T-cell (primary cell): ENCODE measurements at places on chromosomes 5 and 9. TPM values are rescaled to one million over a fixed set of nuclear protein-coding genes. Genes with fewer than 3 reads are reported as not detected.

DNA sequence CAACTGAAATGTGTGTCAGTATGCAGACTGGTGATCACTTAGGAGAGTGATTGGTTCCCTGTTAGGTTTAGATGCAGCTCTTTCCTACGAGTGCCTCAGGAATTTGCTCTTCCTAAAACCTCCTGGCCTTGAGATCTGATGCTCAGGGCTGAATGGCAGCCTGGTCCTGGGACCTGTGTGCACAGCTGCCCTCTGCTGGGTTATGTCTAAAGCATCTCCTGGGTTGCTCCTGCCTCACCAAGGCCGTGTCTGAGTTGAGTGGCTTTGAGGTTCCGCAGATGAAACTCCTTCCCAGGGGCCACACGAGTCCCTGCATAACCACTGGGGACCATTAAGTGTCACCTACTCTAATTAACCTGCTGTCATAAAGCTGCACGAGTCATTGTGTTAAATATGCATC lies 59.5 kb downstream of the MVB12B start:
- no peak overlapping the region for H3K27ac ChIP-seq
- H3K27me3 ChIP-seq, result no peaks in the 10 kb centered on the region
- H3K36me3 ChIP-seq, result peaks cover 4% of the 10 kb centered on the region
- H3K4me3 ChIP-seq, result no peak overlapping the region
- no peaks in the 10 kb centered on the region for H3K4me1 ChIP-seq

GRCh38 chr9:124306098-124306735 lies 48.5 kb downstream of the NEK6 start:
- H3K36me3 ChIP-seq, result peaks cover 5% of the 10 kb centered on the region
- no peaks in the 10 kb centered on the region for H3K4me1 ChIP-seq
- H3K27ac ChIP-seq, result no peak overlapping the region
- no peak for DNase-seq

GRCh38 chr9:32322622-32323021 lies 61.8 kb upstream of the ACO1 start:
- no peaks in the 10 kb centered on the region for H3K27me3 ChIP-seq
- H3K36me3 ChIP-seq, result no peaks in the 10 kb centered on the region
- H3K4me1 ChIP-seq, result no peaks in the 10 kb centered on the region
- DNase-seq, result no peak
- H3K27ac ChIP-seq, result no peak overlapping the region

The LCN9 gene
- total RNA-seq, result not detected
